ENCODE measurements at places on chromosomes 6 and 20.

DNA sequence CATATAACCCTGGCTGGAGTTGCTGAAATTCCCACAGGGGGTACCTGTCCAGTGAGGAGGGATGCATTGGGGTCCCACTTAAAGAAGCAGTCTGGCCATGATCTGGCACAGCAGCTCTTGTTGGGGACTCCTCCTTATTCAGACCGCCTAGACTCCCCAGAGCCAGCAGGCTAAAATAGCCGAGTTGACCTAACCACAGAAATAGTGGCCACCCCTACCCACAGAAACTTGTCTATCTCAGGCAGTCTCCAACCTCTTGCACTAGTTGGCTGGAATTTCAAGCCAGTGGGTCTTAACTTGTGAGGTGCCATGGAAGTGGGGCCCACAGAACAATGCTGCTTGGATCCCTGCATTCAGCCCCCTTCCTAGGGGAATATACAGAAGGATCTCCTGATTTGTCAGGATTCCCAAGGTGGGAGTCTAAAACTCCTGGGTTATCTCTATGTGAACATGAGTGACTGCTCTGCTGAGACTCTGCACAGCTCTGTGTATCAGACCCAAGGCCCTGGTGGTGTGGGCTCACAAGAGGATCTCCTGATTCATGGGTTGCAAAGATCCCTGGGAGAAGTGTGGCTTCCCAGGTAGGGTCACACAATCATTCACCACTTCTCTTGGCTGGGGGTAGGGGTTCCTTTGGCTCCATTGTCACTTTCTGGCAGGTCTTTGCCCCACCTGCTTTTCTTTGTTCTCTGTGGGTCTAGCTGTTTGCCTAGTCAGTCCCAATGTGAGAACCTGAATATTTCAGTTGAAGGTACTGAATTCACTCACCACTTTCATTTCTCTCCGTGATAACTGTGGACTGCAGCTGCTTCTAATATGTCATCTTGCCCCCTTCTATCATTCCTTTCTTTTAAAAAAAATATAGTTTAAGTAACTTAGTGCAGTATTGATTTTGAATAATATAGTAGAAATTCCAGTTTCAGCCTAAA lies 65.5 kb upstream of the CLVS2 start:
- no peak for DNase-seq

- no peak for DNase-seq
Measured at GRCh38 chr6:30112402-30112994, 392 bp downstream of the TRIM31 start.

DNA sequence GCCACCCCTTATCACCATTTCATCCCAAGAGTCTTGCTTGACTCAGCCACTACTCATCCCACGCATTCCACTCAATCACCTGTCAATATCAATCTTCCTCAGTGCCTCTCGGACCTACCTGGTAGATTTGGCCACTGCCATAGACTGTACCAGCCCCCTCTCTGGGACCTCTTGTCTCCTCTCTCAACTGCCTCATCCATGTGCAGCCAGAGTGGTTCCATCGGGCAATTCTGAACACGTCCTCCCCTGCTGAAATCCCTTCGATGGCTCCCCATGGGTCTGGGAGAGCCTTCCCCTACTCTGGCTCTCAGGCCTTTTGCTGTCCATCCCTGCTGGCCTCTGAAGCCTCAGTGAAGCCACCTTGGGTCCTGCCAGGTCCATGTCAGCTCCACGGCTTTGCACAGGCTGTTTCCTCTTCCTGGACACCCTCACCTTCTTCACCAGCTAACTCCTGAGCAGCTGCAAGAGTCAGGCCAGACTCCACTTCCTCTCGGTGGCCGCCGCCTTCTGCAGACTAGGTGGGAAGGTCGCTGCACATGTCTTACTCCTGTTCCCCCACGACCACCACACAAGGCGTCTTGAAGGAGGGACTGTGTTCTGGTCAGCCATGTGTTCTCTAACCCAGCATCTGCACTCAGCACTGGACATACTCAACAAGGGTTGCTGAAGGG lies 120.4 kb downstream of the TOX2 start:
- no peak for DNase-seq

GRCh38 chr6:45870531-45870930 lies 145.1 kb downstream of the CLIC5 start:
- no peak for DNase-seq

DNA sequence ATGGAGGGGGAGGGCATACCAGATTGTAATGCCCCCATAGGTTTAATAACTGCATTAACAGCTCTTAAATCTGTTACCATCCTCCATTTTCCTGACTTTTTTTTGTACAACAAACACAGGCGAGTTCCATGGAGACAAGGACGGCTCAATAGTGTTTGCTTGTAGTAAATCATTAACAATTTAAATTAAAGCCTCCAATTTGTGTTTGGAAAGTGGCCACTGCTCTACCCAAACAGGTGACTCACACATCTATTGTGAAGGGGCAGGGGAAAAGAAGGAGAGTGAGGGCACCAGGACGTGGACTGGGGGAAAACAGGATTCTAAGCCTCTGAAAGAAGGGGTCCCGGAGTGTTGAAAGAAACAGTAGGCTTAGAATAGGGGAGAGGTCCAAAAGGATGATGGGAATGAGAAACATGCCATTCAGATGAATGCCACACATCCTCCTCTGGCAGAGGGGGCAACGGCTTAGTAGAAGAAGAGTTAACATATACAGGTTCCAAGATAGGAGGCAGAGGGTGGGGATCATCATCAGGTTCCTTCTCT lies 6.9 kb downstream of the GLYATL3 start:
- no peak for DNase-seq

DNA sequence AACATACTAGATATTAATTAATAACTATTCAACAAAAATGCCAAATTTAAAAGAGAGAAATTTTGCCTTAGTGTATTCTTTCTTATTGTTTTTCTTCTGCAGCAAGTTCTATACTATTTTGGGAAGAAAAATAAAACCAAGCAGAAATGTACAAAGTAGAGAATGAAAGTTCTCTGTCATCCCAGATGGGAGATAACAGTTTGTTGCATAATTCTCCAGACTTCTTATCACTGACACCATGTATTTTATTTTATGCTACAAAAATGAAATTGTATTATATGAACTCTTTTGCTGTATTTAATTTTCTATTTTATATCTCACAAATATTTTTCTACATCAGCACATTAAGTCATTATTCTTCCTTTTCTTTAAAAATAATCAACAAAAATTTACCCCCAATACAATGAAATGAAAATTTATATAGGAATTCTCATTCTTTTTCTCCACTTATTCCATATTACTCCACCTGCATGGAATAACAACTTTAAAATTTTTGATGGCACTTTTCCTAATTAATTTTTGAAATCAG lies 18.2 kb downstream of the TMEM244 start:
- no peak for DNase-seq

- no peak for DNase-seq
Measured at GRCh38 chr6:169534039-169534421, 167.8 kb downstream of the WDR27 start.

- DNase-seq, result no peak
Measured at GRCh38 chr6:149834513-149835481, 29.4 kb downstream of the LRP11 start.

GRCh38 chr20:54856202-54856601 lies 380.8 kb downstream of the DOK5 start:
- DNase-seq, result no peak

DNA sequence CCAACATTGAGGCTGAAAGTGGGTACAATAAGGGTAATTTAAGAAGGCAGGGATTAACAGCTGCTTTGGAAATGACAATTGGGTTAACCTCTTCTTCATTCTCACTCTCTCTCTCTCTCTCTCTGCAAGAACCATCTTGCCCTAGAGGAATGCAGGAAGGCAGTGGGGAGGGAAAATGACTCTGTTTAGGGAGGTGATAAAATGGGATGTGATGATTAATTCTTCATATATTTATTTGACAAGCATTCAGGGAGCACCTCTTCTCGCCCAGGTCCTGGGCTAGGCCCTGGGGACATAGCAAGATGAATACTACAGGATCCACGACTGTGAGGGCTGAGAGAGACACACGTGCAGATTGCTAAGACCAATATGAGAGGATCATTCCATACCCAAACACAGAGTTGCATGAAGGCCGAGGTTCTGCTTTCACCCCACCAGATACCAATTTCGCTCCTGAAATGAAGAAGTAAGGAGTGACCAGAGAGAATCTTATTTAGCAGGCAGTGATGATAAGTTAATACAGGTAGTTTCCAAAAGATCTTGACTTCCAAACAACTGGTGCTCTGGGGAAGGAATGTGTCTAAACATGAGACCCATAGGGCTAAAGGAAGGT lies 13.3 kb upstream of the PTPN1 start:
- DNase-seq, result no peak

- DNase-seq, result no peak
Measured at GRCh38 chr20:62376112-62377063, 9.3 kb upstream of the LAMA5 start.

- DNase-seq, result no peak
Measured at GRCh38 chr6:107956181-107956580, 1.8 kb downstream of the SEC63 start.

DNA sequence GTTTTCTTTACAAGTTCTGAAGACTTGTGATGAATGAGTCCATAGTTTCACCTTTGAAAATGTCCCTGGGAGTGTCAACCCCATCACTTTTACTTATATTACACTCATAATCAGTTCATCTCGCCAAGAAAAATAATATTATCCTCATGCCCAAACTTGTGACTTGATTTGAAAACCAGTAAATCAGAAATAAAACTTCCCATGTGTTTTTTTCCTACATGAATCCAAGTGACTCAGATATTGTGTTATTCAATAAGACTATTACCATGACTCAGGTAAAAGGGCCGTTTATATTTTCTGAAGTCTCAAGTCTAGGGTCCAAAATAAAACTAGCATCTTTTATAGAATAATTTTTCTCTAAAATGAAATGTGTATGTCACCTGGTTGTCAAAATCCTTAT lies 15.8 kb upstream of the CYP24A1 start:
- DNase-seq, result no peak

DNA sequence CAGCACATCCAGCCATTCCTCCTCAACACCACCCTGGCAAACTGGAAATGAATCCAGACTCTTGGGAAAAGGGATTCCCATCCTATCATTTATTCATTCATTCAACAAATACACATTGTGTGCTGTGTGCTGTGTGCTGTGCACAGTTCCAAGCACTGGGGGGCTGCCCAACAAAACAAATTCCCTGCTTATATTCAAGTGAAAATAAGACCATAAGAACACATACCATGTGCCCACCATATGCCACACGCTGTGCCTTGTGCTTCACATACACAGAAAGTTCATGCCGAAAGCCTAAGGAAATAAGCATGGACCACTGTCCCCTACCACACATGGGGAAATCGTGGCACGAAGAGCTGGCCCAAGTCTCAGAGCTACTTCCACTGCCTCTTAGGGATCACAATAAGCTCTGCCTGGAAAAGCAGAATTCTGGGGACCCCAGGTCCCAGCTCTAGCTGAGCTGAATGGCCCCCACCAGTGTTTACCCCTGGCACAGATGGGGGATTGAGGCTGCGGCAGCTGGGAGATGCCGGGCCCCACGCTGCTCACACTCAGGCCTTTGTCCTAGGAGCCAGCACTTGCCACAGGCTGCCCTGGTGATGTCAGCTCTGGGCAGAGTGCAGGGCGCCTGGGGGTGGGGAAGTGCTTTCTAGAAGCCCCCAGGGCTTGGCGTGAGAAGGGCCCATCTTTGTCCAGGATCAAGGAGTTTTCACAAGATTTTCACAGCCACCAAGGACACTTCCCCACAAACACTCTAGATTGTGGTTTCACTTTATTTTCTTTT lies 99.6 kb downstream of the PREX1 start:
- no peak for DNase-seq

DNA sequence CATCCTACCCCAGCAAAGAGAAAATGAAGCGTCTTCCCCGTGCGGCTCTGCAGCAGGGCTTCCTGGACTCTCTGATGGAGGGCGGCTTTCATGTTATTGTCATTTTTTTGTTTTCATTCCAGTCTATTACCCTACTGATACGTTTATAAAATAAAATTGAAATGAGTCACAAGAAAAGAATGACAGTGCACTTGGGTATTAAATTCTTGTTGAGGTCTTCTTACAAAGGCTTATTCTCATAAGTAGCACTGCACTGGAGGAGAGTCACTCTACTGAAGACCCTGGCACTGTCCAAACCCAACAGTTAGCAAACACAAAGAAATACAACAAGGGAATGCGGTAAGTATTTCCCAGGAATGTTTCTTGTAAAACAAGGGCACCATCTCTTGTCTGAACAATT lies 379.3 kb downstream of the MAFB start:
- no peak for DNase-seq

DNA sequence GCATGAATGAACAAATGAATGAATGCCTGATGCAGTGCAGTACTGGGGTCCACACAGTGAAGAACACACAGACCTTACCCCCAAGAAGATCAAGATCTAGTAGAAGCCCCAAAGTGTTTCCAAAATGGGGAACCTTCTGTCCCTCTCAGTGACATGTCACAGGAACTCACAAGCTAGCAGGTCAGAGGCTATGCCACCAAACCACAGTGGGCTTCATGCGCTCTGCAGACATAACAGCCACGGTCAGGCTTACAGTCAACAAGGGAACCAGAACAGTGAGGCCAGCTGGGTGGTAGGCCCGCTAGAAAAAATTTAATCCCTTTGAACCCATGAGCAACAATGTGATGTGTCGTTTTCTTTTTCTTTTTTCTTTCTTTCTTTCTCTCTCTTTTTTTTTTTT lies 20.2 kb upstream of the ARFGEF2 start:
- DNase-seq, result no peak
